Karpas-422 (cell line): ENCODE measurements at places on chromosomes 12 and 14. TPM values are rescaled to one million over a fixed set of nuclear protein-coding genes. Genes with fewer than 3 reads are reported as not detected.

CLEC4C gene
- total RNA-seq: not detected in 2 replicates

KRT6B gene
- total RNA-seq: not detected in 2 replicates

KRT6C gene
- not detected in 2 replicates for total RNA-seq

HOXC6 gene
- total RNA-seq: not detected in 2 replicates

DNA sequence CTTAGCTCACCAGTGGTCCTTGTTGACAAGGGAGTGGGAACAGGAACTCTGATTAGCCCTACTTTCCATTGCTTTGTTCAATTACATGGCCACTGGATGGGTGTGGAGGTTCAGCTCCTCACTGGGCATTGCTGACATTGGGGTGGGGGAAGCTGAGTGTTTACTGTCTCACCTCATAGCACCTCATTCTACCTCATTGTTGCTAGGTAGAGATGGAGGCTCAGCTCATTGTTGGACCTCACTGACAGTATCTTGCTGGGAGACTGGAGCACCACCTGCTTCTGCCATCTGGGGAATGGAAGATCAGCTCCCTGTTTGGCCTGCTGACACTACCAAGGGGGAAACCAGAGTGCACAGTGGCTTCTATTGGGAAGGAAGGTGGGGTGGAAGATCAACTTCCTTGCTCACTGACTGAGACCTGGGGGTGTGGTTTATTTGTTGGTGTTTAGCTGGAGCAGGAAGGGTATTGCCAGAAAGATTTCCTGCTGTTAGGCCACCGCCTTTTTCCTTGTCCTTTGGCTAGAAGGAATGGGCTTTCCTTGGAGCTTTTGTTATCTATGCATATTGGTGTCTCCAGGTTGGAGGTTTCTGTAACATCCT, 1.3 kb upstream of the OR4E2 start:
- DNase-seq: no peak

DNA sequence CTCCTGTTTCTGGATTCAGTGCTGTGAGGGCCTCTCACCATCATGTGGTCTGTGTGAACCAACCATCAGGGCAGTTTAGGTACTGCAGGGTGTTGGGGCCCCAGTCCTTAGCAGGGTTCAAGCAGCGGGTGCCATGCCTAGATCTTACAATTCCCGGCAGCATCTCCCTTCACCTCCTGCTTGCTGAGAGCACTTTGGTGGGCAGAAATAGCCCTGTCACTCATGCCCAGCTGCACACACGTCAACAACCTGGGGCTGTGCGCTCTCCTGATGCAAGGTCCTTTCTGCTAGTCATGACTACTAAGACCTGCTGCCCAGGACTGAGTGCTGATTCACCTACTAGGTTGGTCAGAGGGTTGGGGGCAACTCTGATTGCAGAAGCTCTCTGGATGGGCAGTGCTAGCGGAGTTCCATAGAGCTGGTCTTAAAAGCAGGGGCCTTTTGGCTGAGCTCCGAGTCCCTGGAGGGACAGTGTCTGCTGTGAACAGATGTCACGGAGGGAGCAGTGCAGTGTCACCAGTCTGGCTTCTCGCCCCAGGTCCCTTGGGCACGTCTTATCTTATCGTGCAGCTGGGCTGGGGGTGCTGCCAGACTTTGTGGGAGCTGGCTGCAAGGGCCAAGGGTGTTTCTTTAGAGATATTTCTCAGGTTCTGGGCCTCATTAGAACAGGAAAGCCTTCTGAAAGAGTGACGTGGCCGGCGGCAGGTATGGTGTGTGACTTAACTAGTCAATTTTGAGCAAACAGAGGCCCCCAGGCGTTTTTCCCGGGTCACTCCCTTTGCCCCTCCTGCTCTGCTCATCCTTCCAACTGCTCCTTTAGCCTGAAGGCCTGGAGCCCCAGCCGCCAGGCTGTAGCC, 71.8 kb downstream of the NINJ2 start:
- DNase-seq: peak; percentile 95

DNA sequence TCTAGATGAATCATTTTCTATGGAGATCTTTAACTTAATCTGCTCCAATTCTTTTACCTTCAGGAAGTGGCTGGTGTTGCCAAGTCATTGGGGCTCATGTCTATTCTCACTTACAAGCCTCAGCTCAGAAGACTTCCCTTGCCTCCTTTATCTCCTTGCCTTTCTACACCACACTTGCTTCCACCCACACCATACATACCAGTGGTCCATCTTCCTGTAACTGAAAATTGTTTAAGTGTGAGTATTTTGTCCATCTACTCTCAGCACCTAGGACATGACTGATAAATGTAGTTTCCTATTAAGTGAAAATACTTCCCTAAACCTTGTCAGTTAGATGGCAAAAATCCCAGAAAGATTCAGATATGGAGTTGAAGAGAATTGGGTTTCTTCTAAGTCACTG, 199.7 kb upstream of the CPNE8 start:
- no peak for DNase-seq

DNA sequence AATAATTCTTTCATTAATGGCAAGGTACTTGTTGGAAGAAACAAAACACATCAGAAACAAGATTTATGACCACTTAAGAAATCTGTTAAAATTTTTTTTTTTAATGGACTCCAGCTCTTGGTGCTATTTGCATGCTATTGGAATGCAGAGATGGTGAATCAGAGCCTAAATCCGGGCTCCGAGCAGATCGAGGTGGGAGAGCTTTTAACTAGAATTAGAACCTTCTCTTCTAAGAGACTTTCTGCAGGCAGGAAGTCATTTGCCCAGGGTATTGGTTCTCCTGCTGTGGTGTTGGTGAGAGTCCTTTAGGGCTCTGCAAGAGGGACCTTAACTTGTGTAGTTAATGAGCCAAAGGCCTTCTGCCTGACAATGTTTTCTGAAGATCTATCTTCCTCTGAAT, 419.4 kb downstream of the SNAPC1 start:
- DNase-seq: no peak
